H9 (cell line): ENCODE measurements at places on chromosomes 5 and 9. TPM values are rescaled to one million over a fixed set of nuclear protein-coding genes. Genes with fewer than 3 reads are reported as not detected.

DNA sequence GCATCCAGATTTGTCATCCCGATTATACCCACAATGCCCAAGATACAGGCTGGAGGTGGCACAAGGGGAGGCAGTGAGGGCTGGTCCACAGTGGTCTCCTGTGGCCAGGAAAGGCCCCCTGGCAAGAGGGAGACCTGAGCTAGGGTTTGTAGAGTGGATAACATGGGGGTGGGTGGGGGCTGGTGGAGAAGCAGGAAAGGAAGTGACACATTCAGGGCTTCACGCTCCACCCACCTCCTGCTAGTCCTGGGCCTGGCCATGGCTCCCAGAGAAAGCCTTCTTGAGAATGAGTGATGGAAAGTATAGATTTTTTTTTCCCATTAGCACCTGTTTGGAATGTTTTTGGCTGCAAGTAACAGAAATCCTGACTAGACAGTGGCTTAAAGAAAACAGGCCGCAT, 81.3 kb downstream of the ANKRD33B start:
- H3K36me3 ChIP-seq: peaks cover 2% of the 10 kb centered on the region; the same call in 1 of the 2 replicates
- H3K4me3 ChIP-seq: no peak overlapping the region
- DNase-seq: no peak
- H3K4me1 ChIP-seq: no peaks in the 10 kb centered on the region; the same call in 1 of the 2 replicates
- H3K27ac ChIP-seq: no peak overlapping the region

DNA sequence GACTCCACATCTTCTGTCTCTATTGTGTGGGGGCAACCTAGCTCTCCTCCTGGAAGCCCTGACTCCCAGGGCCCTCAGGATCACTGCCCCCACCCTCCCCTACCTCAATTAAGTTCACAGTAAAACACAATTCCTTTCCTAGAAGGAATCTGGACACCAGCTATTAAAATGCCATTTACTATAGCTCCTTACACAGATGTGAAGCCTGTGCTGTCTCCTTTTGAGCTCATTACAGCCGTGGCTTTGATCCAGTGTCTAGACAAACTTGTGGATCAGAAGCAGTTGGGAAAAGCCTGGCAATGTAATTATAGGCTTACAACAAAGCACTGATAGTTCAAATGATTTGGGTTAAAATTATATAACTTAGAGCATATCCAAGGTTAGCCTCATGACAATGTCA, 107.0 kb upstream of the SMIM23 start:
- H3K4me1 ChIP-seq: no peaks in the 10 kb centered on the region; the same call in 1 of the 2 replicates
- H3K27me3 ChIP-seq: no peaks in the 10 kb centered on the region
- peak; percentile 6 for DNase-seq
- peaks cover 3% of the 10 kb centered on the region for H3K36me3 ChIP-seq

- H3K4me1 ChIP-seq: no peaks in the 10 kb centered on the region; the same call in 1 of the 2 replicates
- DNase-seq: peak; percentile 64
- H3K36me3 ChIP-seq: no peaks in the 10 kb centered on the region
- no peak overlapping the region for H3K4me3 ChIP-seq
- H3K27ac ChIP-seq: no peak overlapping the region
Measured at GRCh38 chr9:88224938-88225337, 86.7 kb upstream of the SPATA31C2 start.

GRCh38 chr5:53900677-53901076, 340.2 kb downstream of the NDUFS4 start:
- no peak for DNase-seq
- H3K4me3 ChIP-seq: no peak overlapping the region
- no peaks in the 10 kb centered on the region; the same call in 1 of the 2 replicates for H3K36me3 ChIP-seq
- H3K27ac ChIP-seq: no peak overlapping the region
- no peaks in the 10 kb centered on the region for H3K27me3 ChIP-seq

DNA sequence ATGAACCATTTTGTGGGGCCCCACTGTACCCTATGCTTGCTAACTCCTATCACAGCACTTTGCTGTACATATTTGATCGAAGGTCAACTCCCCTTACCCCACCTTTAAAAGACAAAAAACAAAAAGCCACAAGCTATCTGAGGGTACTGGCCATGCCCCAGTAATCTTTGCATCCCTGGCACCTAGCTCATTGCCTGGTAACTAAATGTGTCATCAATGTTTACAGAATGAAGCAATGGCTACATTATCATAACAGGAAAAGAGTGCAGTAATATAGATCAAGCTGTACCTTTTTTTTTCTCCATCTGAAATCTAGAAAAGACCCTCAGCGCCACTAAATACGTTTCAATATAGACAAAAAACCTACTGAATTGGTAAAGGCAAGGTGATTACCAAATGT, 188.0 kb downstream of the ELAVL2 start:
- no peaks in the 10 kb centered on the region for H3K4me1 ChIP-seq
- H3K4me3 ChIP-seq: no peak overlapping the region
- no peak for DNase-seq
- H3K36me3 ChIP-seq: peaks cover 3% of the 10 kb centered on the region; the same call in 1 of the 2 replicates
- no peaks in the 10 kb centered on the region; the same call in 1 of the 2 replicates for H3K27me3 ChIP-seq
- H3K27ac ChIP-seq: no peak overlapping the region

DNA sequence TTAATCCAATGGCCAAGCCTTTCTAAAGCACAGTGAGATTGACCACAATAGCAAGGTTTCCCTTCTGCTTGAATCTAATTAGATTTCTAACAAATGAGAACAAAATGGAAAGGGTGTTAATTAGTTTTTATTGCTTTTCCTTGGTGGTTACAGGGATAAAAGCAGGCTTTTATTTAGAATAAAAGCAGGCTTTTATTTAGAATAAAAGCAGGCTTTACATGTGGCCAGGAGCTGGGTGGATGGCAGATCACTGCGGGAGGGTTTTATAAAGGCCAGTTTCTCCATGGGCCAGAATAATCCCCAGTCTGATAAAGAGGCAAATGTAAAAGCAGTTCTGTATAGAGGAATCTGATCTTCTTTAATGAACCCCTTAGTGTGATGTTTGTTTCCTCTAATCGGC, 470.2 kb downstream of the TMEM232 start:
- no peak overlapping the region for H3K4me3 ChIP-seq
- H3K4me1 ChIP-seq: no peaks in the 10 kb centered on the region; the same call in 1 of the 2 replicates
- no peaks in the 10 kb centered on the region for H3K36me3 ChIP-seq
- H3K27me3 ChIP-seq: no peaks in the 10 kb centered on the region

GRCh38 chr9:127598839-127599549, 13.1 kb upstream of the STXBP1 start:
- no peaks in the 10 kb centered on the region for H3K27me3 ChIP-seq
- H3K4me1 ChIP-seq: no peaks in the 10 kb centered on the region
- no peak overlapping the region for H3K27ac ChIP-seq
- H3K36me3 ChIP-seq: no peaks in the 10 kb centered on the region

- no peaks in the 10 kb centered on the region for H3K27me3 ChIP-seq
- no peak overlapping the region for H3K4me3 ChIP-seq
- DNase-seq: no peak
Measured at GRCh38 chr5:102889033-102889432, 133.9 kb downstream of the PAM start.

Gene CCL21
- total RNA-seq: not detected in 2 replicates

- no peak overlapping the region for H3K27ac ChIP-seq
- H3K4me3 ChIP-seq: no peak overlapping the region
- peaks cover 6% of the 10 kb centered on the region for H3K36me3 ChIP-seq
- no peaks in the 10 kb centered on the region for H3K4me1 ChIP-seq
- DNase-seq: no peak
Measured at GRCh38 chr9:81317939-81318338, 371.4 kb downstream of the TLE1 start.

- no peaks in the 10 kb centered on the region; the same call in 1 of the 2 replicates for H3K4me1 ChIP-seq
- no peak overlapping the region for H3K4me3 ChIP-seq
- H3K36me3 ChIP-seq: no peaks in the 10 kb centered on the region
- DNase-seq: no peak
- H3K27me3 ChIP-seq: no peaks in the 10 kb centered on the region
- H3K27ac ChIP-seq: no peak overlapping the region
Measured at GRCh38 chr5:122615146-122615545, 159.7 kb upstream of the SNX2 start.

Gene SYK
- total RNA-seq: 7.9 and 8.0 TPM in 2 replicates

GRCh38 chr5:33272288-33272687, 168.5 kb upstream of the TARS1 start:
- H3K4me1 ChIP-seq: no peaks in the 10 kb centered on the region
- no peaks in the 10 kb centered on the region for H3K27me3 ChIP-seq
- DNase-seq: no peak
